ENCODE measurements at places on chromosomes 16 and 17.
A peak's percentile ranks its signal among the peaks of the same experiment; 100 is the strongest.

- no peak for DNase-seq
Observed at GRCh38 chr17:43536236-43536992, 9.7 kb downstream of the ETV4 start.

DNA sequence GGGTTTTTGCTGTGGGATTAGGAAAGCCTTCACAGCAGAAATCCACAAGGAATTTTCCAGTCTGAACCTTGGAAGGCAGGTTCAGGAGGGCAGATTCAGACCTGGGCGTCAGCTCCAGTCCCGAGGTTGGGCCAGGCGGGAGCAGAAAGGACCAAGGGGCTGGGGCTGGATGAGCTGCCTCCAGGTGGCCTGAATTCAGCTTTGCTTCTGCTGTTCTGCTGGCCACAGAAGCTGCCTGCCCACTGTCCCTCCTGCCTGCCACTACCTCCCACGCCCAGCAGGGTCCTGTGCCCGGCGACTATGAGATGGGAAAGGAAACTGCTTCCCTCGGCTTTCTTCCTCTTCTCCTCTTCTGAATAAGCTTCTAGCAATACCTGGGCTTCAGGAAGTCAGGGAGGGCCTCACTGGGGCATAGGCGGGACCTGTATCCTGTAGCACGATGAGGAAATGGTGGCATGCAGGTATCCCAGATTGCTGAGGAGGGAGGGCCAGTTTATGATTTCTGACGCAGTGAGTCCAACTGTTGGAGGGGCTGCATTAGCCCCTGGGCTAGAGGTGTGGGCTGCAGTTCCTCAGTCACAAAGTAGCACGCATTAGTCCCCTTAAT, 18.4 kb downstream of the TBX4 start:
- DNase-seq, result no peak

DNA sequence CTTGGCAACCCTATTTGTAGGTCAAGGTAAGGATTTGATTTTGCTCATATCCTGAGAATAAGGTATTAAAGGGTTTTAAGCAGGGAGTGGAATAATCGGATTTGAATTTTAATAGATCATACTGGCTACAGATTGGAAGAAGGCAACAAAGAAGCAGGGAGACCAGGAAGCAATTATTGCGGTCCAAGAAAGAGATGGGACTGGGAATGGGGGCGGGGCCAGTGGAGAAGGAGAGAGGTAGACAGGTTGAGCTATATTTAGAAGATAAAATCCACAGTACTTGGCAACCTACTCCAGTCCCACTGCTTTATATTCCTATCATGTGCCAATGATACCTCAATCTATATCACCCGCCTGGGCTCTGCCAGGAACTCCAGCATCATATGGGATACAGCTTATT, 5.8 kb upstream of the NOL11 start:
- peak; percentile 83 for DNase-seq

DNA sequence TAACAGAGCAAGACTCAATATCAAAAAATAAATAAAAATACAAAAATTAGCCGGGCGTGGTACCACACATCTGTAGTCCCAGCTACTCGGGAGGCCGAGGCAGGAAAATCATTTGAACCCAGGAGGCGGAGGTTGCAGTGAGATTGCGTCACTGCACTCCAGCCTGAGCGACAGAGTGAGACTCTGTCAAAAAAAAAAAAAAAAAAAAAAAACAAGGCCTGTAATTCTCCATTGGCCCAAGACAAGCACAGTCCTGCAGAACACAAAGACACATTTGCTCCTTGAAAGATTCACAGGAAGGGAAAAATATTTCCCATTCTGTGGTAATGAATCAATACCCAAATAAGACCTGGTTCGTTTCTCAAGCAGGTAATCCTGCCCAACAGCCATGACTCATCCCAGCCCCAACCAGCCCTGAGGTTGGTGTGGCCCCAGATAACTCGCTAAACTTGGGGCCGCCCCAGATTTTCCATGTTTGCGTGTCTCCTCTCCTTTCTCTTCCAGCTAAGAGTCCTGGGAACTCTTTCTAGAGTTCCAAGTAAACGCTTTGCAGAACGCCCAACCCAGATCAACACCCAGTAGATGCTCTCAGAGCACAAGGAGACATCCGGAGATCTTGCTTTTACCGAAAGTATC, 40.3 kb upstream of the SNN start:
- no peak for DNase-seq

DNA sequence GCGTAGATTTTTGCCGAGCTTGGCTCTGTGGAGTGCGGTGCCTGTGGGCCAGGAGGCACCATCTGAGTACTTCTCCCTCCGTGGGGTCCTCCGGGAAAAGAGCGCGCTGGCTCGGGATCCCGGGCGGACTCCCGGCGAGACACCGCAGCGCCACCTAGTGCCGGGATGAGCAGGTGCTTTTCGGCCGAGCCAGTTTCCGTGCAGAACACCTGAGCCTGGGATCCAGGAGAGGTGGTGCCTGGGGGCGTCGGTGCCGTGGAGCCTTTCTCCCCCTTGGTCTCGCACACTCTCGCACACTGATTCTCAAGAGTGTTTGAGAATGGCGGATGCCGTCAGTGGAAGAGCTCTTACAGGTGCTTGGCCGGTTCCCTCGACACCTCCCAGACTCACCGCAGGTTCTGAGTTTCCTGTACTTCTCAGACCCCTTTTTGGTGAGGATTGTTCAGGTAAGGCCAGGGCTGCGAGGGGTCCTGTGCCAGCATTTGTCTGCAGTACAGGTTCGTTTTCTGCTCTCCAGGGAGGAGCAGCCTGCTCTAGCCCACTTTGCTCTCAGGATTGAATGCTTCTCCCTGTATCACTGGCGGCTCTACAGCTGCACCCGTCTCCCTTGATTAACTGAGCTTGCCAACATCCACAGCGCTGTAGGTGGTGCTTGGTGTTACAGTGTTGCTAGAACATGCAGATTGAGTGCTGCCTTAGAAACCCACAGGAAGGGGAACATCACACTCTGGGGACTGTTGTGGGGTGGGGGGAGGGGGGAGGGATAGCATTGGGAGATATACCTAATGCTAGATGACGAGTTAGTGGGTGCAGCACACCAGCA, 23.3 kb downstream of the TBCD start:
- DNase-seq, result peak; percentile 88

DNA sequence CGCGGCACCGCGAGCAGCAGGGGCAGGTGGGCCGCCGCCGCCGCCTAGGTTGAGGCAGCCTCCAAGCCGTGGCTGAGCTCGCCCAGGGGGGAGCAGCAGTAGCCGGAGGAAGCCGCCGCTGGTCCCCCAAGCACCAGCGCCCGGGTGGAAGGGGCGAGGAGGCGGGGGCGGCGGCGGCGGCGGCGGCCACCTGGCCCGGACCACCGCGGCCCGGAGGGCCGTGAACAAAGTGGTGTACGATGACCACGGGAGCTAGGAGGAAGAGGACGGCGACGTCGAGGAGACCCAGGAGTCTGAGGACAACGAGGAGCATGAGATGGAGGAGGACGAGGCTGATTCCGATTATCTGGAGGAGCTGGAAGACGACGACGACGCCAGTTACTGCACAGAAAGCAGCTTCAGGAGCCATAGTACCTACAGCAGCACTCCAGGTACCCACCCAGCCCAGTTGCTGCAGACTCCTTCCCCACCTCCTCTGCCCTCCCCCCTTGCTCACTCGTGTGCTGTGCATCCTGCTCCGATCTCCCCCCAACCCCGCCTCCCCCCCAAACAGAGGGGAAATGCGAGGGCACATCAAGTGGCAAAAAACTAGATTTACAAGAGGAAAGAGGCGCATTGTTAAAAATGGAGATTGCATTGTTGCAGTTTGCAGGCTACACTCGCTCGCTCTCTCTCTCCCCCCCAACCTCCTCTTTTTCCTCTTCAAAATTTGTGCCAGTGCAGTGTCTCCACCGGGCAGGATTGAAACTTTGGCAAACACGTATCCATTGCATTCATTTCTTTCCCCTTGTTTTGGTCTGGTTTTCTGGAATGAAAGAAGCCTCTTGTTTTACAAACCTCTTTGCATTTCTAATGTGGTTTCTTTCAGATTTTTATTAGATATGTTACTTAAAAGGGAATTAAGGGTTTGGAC, 41.8 kb upstream of the AMZ2 start:
- no peak for DNase-seq

GRCh38 chr17:49703557-49704277, 4.0 kb downstream of the SLC35B1 start:
- DNase-seq, result peak; percentile 50

DNA sequence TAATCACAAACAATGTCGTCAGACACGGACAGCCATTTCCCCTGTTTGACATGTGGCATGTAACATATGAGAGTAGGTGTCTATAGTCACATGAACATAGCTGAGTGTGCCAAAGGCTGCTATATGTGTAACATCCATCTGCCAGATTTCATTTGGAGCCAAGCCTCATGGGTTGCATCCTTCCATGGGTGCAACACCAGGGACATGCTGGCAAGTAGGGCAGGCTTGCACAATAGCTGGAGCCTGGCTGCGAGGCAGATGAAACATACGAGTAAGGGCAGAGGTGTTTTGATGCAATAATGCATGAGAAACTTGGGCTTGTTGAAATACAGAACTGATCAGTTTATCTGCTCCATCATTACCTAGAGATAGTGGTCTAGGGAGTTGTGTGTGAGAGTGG, 9.0 kb upstream of the ZNF689 start:
- no peak for DNase-seq

DNA sequence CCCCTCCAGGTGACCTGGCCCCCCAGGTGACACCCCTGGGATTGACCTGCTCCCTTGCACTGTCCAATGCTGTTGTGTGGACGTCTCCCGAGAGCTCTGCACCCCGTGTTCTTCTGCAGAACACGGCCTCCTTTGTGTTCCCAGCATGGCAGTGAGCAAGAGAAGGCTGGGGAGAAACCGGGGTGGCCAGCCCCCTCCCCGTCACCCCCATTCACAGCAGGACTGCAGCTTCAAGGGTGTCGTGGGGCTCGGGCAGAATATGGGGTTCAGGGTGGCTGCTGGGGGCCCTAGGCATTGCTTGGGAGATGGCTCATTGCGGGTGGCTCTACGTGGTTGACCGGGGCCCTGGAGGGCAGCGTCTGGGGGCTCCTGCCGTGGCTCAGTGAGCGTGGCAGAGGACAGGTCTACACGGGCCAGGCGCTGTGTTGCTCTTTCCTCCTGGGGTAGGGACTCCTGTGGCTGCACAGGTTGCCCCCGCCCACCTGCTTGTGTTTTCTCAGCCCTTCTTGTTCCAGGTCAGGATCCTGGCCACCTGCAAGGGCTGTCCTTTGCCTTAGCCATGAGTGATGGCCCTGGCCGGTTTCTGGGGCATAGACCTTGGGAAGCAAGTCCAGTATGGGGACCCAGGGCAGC, 12.5 kb downstream of the GSE1 start:
- DNase-seq, result peak; percentile 29

DNA sequence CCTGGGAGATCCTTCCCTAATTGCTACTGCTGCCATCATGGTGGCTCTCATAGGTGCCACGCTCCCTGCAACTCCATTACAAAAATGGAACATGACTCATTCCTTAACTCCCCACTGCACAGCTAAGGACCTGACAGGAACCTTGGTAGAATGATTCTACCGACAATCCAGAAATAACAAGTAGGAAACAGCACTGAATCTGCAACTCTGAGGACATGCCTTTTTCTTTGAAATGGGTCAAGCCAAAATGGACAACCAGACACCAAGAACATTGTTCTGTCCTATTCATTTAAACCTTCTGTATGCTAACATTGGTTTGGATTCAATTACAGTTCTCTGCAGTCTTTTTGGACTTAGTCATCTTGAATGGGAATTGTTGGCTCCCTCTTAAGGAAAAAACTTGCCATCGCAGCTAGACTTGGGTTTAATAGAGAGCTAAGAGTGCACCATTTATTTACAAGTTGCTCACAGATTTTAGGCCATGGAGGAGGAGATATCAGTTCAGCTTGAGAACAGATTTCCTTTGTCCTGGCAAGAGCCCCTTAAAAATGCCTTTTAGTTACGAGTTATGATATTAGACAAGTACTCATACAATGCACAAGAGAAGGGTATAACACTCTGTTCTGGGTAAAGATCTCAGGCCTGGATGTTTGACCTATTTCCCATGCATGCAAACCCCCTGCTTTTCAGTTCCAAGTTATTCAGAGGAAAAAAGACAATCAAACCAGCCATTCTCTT, 20.9 kb upstream of the NSRP1 start:
- peak; percentile 30 for DNase-seq

GRCh38 chr16:2032285-2033056, 5.8 kb downstream of the NHERF2 start:
- DNase-seq, result no peak

DNA sequence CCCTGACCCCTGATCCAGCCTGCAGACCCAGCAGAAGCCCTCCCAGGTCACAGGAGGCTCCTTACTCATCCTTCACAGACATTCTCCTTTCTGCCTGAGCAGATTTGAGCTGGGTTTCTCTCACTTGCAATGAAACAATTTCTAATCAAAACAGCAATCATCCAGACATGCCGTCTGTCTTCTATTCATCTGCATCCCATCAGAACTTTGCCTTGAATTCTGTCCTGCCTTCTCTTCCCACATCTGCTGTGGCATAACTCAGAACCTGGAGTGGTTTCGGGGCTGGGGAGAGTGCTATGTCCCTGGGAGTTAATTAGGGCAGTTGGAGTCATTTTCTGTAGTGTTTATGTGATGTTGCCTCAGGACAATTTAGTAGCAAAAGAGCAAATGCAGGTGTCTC, 278.6 kb downstream of the CBLN1 start:
- DNase-seq, result no peak

- no peak for DNase-seq
Observed at GRCh38 chr16:84040823-84041820, 1.5 kb downstream of the SLC38A8 start.

DNA sequence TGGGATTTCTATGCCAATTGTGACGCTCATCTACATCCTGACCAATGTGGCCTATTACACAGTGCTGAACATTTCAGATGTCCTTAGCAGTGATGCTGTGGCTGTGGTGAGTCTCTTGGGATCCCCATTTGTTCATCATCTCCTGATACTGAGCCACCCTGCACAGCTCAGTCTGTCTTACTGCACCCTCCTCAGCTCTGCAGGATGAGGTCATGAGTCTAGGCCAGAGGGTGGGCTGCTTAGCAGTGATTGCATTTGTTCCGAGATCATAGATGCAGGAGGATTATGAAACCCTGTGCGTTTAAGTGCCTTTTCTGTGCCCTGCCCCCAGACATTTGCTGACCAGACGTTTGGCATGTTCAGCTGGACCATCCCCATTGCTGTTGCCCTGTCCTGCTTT, 19.5 kb downstream of the SLC7A6OS start:
- DNase-seq, result no peak

- no peak for DNase-seq
Observed at GRCh38 chr17:57410169-57410568, 153.8 kb downstream of the MSI2 start.

GRCh38 chr17:31524926-31525800, 133.7 kb downstream of the RAB11FIP4 start:
- peak; percentile 82 for DNase-seq

GRCh38 chr17:77528516-77529327, 388.0 kb downstream of the SEC14L1 start:
- peak; percentile 94 for DNase-seq

GRCh38 chr17:5902181-5903140, 167.7 kb upstream of the WSCD1 start:
- no peak for DNase-seq
